ENCODE measurements at places on chromosomes 7 and 10.
A peak's percentile ranks its signal among the peaks of the same experiment; 100 is the strongest.

DNA sequence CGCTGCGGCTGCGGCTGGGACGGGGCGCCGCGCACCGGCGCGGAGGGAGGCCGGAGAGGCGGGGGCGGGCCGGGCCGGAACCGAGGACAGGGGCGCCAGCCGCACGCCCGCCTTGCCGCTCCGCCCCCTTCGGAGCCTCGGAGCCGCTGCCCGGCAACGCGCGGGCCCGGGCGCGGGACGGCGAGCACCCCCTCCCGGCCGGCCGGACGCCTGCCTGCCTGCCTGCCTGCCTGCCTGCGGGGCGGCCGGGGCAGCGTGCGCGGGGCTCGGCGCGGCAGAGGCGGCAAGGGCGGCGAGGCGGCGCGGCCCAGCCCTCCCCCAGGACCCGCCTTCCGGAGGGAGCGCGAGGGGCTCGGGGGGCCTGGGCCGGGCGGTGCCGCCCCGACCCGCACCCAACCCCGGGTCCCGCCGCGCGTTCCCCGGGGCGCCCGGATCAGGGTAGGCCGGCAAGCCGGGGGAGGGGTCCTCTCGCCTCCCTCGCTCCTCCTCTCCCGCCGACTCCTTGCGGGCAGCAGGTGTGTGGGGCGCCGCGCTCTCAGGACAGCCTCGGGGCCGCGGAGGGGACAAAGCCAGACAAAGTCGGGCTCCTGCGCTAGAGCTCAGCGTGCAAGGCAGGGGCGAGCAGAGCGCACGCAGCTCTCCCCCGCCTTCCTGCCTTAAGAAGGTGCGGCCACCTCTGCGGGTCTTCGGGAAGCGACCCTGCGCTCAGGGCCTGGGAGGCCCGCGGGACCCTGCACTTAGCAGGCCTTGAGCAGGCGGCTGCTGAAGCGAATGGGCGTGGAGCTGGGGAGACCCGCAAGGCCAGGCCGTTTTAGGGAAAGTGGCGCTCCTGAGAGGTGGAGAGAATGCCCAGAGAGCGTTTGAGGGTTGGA is at the start of gene KIAA1549:
Gene KIAA1549, minus strand, starts transcription at position 58 of the 872 bp plus-strand sequence. CDS start 120 bp downstream, outside the sequence.
- peak; percentile 30 for DNase-seq

- DNase-seq = no peak
These were observed 75.0 kb upstream of the TES start for GRCh38 chr7:116135306-116135705.

- DNase-seq = peak; percentile 70
These were observed at the start of gene TMEM140 for GRCh38 chr7:135147899-135148721. TMEM140 (plus strand) TSS chr7:135148072; CDS start chr7:135164442, 16,370 bp downstream.

- DNase-seq = no peak
These were observed 45.9 kb upstream of the CACNB2 start for GRCh38 chr10:18094332-18094731.

GRCh38 chr7:106260136-106260561 is 24.6 kb downstream of the NAMPT start:
- no peak for DNase-seq

DNA sequence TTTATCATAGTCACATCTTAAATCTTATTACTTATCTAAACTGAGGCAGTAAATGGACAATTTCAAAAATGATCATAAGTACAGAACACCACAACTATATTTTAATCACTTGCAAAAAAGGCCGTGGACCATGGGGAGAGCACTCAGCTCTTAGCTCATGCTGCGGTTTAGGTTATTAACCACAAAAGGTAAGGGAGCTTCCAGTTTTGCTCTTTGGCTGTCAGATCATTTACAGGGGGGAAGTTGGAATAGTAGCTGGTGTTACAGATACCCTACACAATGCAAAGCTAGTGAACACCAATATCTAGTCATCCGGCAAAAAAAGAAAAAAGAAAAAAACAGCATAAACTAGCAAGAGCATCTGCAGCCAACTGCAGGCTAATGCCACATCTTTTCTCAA is 147.0 kb downstream of the BBS9 start:
- DNase-seq = no peak
